ENCODE measurements at places on chromosomes 3 and 15. TPM values are rescaled to one million over a fixed set of nuclear protein-coding genes. Genes with fewer than 3 reads are reported as not detected.

PATL2 gene
- not detected for total RNA-seq

GOLGA8J gene
- total RNA-seq = not detected

LPCAT4 gene
- 26.7 TPM for total RNA-seq

ACP3 gene
- not detected for total RNA-seq

TGM4 gene
- total RNA-seq = not detected

GOLGA6L4 gene
- 1.1 TPM for total RNA-seq

DNA sequence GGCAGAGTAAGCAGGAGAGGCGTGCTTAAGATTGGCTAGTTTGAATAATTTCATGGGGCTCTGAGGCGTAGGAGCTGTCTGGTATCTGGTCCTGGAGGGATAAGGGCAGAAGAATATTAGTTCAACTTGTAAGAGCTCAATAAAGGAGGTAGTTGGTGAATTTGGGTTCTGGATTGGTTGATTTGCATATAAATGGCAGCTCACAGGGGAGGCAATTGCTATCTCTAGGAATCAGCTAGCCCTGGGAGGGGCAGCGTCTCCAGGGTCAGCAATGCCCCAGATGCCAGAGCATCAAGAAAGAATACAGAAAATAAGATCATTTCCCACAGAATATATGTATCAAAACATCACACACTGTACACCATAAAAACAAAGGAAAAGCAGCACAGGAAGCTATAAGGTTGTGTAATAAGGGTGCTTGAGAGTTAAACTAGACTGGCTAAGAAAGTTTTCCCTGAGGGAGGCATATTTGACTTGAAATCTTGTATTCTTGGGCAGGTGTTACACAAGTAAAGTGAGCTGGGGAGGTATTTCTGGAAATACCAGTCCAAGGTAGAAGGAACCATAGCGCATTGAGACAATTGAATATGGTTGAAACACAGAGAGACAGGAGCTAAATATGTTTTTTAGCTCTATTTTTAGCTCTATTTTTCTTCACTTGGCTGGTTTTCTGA lies 6.1 kb downstream of the MOBP start:
- H3K4me1 ChIP-seq = no peaks in the 10 kb centered on the region
- no peaks in the 10 kb centered on the region for H3K36me3 ChIP-seq
- DNase-seq = no peak
- H3K27ac ChIP-seq = no peak overlapping the region
- no peak overlapping the region for H3K4me3 ChIP-seq

GRCh38 chr15:92845126-92845508 lies 55.0 kb upstream of the CHD2 start:
- peaks cover 31% of the 10 kb centered on the region for H3K4me1 ChIP-seq
- no peak overlapping the region for H3K4me3 ChIP-seq
- no peaks in the 10 kb centered on the region for H3K27me3 ChIP-seq
- no peak overlapping the region for H3K27ac ChIP-seq
- DNase-seq = no peak

- peaks cover 18% of the 10 kb centered on the region for H3K4me1 ChIP-seq
- DNase-seq = no peak
- H3K36me3 ChIP-seq = no peaks in the 10 kb centered on the region
Observed at GRCh38 chr15:63029676-63030075, 12.9 kb upstream of the TPM1 start.

DNA sequence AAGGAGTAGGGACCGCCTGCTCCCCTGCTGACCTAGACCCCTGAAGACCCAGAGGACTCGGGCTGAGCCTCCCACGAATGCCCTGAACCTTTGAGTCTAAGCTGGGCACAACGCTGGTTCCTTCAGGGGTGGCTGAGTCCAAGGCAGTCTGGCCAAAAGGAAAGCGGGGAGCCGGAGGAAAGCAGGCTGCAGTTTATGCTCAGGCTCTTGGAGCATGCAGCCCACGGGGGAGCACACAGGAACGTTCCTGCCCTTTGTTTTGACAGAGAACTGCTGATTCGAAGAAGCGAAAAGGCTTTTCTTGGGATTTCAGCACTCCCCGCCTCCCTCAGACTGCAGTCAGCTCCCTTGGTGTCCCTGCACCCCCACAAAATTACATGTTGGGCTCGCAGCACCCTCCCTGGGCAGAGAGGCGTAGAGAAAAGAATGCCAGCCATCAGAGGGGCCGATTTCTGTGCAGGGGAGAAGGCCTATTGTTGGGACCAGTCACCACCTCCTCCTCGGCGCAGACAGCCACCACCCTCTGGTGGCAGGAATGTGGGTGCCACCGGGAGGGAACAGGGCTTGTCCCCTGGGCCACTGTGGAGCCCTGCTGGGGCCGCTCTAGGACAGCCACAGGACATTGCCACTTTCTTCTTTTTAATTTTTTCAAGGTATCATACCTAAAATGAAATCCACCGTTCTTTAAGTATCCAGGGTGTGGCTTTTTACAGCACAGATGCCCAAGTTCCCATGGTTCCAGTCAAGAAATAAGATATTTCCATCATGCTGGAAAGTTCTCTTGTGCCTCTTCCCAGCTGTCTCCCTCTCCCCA lies 72.2 kb downstream of the SMAD6 start:
- peak overlapping the region; percentile 59 for H3K27ac ChIP-seq
- H3K4me3 ChIP-seq = peak overlapping the region; percentile 20
- H3K4me1 ChIP-seq = peaks cover 56% of the 10 kb centered on the region
- H3K27me3 ChIP-seq = no peaks in the 10 kb centered on the region
- peak; percentile 71 for DNase-seq

DNA sequence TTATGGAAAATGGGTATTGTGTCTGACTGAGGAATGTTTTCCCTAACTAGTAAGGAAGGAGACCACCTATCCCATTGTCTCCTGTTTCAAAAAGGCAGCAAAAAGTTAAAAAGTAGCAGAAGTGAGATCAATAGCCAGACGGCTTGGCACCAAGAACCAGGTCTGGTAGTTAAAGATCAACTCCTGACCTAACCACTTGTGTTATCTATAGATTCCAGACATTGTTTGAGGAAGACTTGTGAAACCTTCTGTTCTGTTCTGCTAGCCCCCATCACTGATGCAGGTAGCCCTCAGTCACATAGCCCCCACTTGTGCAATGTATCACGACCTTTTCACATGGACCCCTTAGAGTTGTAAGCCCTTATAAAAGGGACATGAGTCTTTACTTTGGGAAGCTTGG lies 46.3 kb upstream of the C2CD4B start:
- no peak overlapping the region for H3K27ac ChIP-seq
- DNase-seq = no peak
- H3K27me3 ChIP-seq = peaks cover 22% of the 10 kb centered on the region
- no peak overlapping the region for H3K4me3 ChIP-seq
- no peaks in the 10 kb centered on the region for H3K36me3 ChIP-seq
- no peaks in the 10 kb centered on the region for H3K4me1 ChIP-seq

- H3K4me1 ChIP-seq = peaks cover 22% of the 10 kb centered on the region
- H3K4me3 ChIP-seq = peak overlapping the region; percentile 84
- H3K36me3 ChIP-seq = no peaks in the 10 kb centered on the region
Observed at GRCh38 chr15:74373056-74373650, 5.7 kb upstream of the CYP11A1 start.

DNA sequence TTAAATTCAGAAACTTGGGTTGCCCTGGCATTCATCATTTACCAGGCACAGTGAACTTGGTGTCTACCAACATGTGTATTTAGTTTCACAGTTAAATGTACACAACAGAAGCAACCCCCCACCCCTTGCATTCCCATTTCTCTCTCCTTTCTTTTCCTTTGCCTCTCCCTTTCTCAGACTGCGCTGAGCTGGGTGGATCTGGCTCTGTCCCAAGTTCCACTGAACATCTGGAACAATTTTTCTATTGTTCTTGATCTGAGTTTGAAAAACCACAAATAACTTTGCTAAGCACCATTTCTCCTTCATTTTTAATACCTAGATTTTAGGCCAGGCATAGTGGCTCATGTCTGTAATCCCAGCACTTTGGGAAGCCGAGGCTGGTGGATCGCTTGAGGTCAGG lies 242.2 kb downstream of the ABHD5 start:
- no peaks in the 10 kb centered on the region for H3K4me1 ChIP-seq
- H3K27me3 ChIP-seq = peaks cover 26% of the 10 kb centered on the region
- DNase-seq = no peak
- peaks cover 9% of the 10 kb centered on the region for H3K36me3 ChIP-seq
- H3K4me3 ChIP-seq = no peak overlapping the region

DNA sequence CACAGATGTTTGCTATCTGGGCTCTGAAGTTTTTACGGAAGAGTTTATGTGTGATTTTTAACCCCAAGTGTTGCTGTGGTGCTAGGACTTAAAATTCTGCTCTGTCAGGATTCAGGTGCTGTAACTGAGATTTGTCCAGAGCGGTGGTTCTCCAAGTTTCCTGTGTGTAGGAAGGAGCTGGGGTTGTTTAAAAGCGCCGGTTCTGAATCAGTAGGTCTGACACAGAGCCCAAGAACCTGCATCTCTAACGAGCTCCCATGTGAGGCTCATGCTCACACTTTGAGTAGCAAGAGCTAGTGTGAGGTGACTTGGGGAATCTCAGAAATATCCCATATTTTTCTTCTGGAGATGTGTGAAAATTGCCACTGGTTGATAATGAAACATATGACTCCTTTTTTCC lies 325.5 kb downstream of the SATB1 start:
- H3K36me3 ChIP-seq = peaks cover 18% of the 10 kb centered on the region
- H3K27me3 ChIP-seq = no peaks in the 10 kb centered on the region
- peaks cover 41% of the 10 kb centered on the region for H3K4me1 ChIP-seq
- H3K4me3 ChIP-seq = peak overlapping the region; percentile 63
- DNase-seq = peak; percentile 9
- peak overlapping the region; percentile 93 for H3K27ac ChIP-seq

DNA sequence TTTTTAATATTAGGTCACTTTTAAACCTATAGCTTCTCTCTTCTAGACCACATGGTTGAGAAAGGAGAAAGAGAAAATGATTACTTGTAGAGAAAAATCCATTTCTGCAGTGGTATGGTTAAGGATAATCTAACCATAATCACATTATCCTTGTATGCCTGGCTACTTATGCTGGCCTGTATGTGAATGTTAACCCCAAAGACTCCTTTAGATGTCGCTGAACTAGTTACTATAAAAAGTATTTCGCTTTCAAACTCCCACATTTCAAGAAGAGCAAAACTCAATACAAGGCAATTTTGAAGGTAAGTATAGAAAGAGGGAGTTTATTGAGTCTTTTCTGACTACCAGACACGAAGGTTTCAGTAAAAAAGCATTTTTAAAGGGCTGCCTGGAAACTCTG lies 2.2 kb downstream of the KCTD6 start:
- peaks cover 3% of the 10 kb centered on the region for H3K36me3 ChIP-seq
- no peak for DNase-seq

GRCh38 chr3:4533489-4534443 lies 40.6 kb downstream of the ITPR1 start:
- no peaks in the 10 kb centered on the region for H3K36me3 ChIP-seq
- no peak overlapping the region for H3K27ac ChIP-seq
- H3K4me3 ChIP-seq = no peak overlapping the region
- H3K27me3 ChIP-seq = peaks cover 10% of the 10 kb centered on the region
- no peaks in the 10 kb centered on the region for H3K4me1 ChIP-seq

DNA sequence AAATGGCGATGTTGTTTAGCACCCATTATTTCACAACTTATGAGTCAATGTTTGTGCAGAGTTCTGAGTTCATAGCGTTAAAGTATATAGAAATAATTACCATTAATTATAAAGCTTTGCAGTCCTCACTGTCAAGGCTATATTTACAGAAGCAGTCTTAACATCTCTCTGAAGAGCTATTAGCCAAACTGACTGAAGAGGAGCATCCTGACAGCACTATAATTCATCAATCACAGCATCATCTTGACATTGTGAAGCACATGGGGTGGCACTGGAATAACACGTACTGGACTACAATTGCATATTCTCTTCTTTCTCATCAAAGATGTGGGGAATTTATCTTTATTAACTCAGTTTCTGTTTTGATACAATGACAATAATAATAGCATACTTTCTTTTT lies 260.6 kb upstream of the MME start:
- no peak for DNase-seq
- no peaks in the 10 kb centered on the region for H3K36me3 ChIP-seq
- H3K27ac ChIP-seq = no peak overlapping the region
- H3K4me3 ChIP-seq = no peak overlapping the region

DNA sequence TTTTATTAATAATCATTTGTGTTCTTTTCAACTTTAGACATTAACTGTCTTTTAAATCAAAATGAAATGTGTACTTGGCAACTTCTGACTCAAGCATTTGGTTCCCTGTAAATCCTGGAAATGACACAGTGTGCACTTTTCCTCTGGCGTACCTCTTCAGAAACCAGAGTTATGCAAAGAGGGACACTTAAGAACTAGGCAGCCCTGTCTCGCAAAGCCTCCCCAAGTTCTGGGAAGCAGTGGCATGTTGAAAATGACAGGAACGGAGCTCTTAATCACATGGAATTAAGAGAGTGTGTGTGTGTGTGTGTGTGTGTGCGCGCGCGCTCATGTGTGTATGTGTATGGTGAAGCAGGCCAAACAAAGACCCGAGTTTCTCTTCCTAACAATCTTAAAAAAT lies 707.4 kb downstream of the MECOM start:
- H3K4me1 ChIP-seq = peaks cover 6% of the 10 kb centered on the region
- no peak overlapping the region for H3K4me3 ChIP-seq
- H3K27ac ChIP-seq = no peak overlapping the region
- H3K36me3 ChIP-seq = no peaks in the 10 kb centered on the region
- peaks cover 3% of the 10 kb centered on the region for H3K27me3 ChIP-seq
- no peak for DNase-seq

DNA sequence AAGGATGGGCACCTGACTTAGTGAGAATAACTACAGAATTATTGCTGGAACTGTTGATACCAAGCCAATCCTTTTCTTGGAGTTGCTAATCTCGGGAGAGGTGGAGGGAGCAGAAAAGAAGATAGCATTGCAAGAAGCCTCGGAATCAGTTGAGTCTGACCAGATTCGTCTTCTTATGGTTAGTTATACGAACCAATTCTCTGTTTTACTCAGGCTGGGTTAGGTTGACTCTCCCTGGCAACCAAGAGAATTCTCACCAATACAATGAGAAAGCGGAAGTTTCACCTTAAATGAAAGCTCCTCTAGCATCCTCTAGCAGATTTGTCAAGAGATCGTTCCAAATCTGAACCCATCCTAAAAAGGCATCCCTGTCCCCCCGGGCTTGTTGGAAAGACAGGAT lies 43.5 kb upstream of the UBE2E1 start:
- no peaks in the 10 kb centered on the region for H3K36me3 ChIP-seq
- no peak overlapping the region for H3K27ac ChIP-seq
- H3K27me3 ChIP-seq = peaks cover 2% of the 10 kb centered on the region
- H3K4me3 ChIP-seq = peak overlapping the region; percentile 80
- peaks cover 17% of the 10 kb centered on the region for H3K4me1 ChIP-seq
